ENCODE measurements at places on chromosomes 6 and 20. TPM values are rescaled to one million over a fixed set of nuclear protein-coding genes. Genes with fewer than 3 reads are reported as not detected.

- DNase-seq = no peak
Observed at GRCh38 chr6:143575440-143575839, 63.9 kb upstream of the FUCA2 start.

DNA sequence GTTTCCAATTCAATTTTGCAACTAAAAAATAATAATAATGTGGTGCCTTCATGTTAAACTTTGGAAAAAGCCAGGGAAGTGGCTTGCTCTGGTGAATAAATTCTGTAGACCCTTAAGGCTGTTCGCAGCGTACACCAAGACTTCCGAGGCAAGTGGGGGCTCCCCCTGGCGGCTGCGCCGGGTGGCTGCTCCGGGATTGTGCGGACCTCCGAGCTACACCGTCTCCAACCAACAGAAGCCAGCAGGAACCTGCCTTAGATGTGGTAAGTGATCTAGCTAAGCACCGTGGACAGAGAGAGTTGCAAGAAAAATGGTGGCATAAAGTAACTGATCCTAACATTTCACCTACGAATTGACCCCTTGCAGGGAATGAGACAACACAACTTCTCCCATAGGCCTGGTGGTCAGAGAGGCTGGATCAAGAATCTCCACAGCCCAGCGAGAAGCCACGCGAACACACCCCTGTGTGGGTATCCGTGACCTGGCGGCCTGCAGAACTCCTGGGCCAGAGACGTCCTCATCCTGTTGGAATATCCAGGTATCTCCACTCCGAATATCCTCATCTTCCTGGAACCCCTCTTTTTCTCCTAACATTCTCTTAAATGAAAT, 69.6 kb downstream of the TBXT start:
- DNase-seq = peak; percentile 89

DNA sequence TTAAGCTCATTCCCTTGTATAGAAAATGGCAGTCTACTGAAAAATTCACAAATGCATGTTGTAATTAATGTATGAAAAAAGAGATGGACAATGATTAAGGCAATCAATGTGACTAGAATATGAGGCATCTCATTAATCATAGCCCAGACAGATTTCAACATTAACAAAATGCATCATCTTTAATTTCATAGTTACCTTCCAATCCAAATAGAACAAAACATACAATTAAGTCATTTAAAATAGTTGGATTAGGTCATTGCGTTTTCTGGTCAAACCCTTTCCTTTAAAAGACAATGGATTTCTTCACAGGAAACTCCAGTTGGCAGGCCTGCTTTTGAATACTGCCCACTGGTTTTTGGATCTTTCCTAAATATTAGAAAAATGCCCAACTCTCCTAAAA, 203.9 kb downstream of the HAO1 start:
- DNase-seq = no peak

GHRH gene
- 17.2 TPM for total RNA-seq

GRCh38 chr6:38853236-38853635, 138.1 kb downstream of the DNAH8 start:
- no peak for DNase-seq

DNA sequence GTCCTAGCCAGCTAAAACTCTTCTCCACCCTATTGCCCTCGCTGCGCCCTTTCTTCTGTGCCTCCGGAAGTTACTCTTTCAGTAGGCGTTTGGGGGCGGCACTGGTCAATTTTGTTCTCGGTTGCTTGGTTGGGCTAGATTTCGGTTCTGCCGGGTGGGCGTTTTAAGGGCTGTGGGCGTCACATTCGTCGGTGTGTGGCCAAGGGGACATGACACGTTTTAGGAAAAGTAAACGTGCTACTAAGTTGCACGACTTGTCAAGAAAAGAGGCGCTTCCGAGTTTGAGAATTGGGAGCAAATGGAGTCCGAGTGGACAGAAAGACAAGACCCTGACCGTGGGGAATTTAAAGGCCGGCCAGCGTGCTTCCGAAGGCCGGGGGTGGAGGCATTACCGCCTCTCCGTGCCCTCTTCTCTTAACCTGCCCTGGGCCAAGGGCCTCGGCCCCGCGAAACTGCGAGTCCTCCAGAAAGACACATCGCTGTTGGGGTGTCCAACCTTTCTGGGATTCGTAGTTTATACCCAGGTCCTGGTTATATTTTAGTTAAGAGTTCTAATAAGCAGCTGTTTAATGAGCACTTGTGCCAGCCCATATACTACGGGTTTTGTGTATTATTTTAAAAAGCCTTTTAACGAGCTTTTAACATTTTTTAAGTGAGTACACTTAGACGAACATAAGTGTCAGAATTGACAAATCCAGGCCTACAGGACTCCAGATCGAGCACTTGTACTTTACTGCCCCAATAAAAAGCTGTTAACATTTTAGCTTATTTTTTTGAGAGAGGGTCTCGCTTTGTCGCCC, 664 bp upstream of the BAG6 start:
- peak; percentile 94 for DNase-seq

DNA sequence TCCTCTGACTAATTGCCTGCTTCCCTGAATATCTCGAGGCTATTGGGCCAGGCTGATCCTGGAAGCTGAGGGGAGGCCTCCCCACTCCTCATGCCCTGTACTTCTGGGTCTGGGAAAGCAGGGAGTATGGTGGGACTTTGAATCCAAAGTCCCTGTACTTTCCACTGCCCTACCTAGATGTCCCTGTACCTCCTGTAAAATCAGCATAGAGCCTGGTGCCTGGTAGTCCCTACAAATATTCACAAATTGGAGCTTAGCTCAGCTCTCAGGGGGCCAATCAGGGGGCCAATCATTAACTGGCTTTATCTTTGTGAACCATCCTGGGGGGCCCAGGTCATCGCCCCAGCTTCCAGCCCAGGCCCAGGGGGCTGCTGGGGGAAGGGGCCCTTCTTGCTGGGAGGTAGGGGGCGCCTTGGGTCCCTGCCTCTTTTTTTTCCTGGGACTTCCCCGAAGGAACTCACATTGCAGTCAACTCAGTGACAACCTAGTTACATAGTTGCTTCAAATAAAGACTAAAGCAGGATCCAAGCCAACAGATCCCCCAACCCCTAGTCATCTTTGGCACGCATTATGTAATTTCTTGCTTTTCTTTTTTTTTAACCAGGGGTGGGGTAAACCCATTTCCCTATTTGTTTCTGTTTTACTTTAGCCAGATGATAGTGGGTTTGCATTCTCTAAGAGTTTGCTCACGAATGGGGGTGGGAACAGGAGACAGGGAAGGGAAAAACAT, 6.9 kb upstream of the VEGFA start:
- DNase-seq = no peak

SEL1L2 gene
- not detected for total RNA-seq

SAMD3 gene
- 0.84 TPM for total RNA-seq

CST5 gene
- not detected for total RNA-seq

OPRM1 gene
- not detected for total RNA-seq

GRCh38 chr6:86941461-86941860, 4.1 kb downstream of the HTR1E start:
- no peak for DNase-seq

GRCh38 chr20:49831770-49832631, 19.4 kb downstream of the SLC9A8 start:
- DNase-seq = no peak
